ENCODE measurements at places on chromosomes 2 and 18.
A peak's percentile ranks its signal among the peaks of the same experiment; 100 is the strongest.

DNA sequence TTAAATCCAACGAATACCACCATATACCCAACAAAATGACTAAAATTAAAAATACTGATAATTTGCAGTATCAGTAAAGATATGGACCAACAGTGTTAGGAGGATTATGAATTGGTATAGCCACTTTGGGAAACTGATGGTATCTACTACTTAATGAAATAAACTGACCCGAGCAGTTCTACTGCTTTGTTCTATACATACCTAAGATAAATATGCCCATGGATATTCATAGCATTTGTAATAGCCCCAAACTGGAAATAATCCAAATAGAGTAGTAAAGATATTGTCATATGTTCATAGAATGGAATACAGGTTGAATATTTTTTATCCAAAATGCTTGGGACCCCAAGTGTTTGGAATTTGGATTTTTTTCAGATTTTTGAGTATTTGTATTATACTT, 20.7 kb downstream of the PPP1CB start:
- no peak for DNase-seq

DNA sequence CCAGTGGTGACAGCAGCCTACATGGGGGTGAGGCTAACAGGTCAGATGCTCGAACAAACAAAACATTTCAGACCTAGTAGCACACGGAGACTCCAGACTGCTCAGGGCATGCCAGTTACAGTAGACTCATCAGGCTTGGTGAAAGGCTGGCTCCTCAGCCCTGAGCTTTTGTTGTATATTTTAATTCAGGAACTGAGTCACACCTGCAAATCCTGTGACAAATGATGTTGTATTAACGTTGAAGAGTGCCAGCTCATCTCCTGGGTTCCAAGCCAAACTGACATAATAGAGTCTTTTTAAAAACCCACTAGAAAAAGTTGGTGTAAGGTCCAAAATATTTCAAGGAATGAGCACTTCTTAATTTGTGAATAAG, 65.3 kb downstream of the C1D start:
- no peak for DNase-seq

GRCh38 chr2:215205787-215206186, 67.4 kb upstream of the ABCA12 start:
- no peak for DNase-seq

DNA sequence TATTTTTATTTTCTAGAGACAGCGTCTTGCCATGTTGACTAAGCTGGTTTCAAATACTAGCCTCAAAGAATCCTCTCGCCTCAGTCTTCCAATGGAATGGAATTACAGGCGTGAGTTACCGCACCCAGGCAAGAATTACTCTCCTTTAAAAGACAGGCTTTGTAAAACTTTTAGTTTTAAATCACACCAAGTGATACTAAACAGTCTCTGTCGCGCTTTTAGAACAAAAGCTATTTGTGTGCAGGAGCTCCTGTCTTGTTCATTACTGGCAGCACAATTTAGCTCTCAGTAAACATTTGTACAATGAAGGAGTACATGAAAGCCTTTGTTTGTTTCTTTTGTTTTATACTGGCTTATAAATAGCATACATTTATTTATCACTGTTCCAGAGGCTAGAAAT, 1719.2 kb upstream of the PIK3C3 start:
- no peak for DNase-seq

DNA sequence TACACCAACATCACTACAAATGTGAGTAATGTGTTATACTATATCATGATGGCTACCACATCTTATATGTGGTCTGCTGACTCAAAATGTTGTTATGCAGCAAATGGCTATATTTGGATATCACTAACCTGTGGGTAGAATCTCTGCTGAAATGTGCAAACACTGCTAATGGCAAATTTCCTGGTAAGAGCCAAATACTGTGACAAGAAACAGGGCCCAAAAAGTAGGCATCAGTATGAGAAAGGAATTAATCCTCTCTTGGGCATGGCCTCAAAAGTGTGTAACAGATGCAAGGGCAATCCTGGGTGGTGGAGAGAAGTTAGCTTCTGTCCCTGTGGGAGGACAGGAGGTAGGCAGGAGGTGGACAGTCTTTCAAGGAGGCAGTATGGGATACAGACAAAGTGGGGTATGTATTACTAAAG, 13.3 kb downstream of the ATF2 start:
- no peak for DNase-seq

DNA sequence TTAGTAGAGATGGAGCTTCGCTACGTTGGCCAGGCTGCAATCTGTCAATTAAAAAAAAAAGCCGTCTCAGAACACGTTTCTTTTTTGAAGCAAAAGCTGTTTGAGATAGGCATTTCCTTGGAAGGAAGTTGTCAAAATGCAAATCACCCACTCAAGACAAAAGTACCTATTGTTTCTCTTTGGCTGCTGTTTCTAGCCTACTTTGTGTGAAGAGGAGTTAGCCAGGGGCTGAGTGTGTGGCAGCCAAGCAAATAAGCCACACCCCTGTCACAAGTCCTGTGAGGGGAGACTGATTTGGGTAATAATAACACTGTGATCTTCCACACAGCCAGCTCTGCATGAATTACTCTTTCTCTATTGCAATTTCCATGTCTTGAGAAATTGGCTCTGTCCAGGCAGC, 47.4 kb upstream of the CDCA7 start:
- DNase-seq = peak; percentile 68

DNA sequence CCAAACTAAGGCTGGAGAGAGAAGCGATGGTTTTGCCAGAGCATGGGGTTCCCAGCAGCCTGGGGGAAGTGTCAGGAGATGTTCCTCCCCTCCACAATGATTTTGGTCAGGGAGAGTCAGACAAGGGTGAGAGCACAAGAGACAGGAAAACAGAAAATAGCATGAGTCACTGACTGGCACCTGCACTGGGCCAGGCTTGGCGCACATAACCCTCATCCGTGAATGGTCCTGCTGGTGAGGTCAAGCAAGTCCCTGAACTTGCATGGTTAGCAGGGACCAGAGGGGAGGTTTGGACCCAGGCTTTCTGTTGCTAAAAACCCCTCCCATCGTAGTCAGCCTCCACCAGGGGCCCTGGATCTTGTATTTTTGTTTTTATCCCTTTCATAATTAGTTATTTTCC, 174.5 kb upstream of the MYT1L start:
- no peak for DNase-seq

DNA sequence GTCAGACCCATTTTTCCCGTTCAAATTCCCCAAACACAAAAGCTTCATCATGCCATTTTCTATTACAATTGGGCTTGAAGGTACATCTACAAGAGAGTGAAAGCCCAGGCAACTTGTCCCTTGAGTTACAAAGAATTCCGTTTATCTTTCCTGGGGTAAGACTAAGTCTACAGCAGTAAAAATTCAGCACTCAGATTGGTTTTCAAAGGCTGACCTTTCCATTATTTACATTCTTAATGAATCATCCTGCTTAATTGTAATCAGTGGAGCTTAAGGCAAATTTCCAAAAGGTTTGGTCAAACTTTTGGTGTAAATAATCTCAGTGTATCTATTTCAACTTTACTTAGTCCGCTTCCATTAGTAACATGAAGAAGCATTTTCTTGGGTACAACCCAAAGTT, 33.4 kb upstream of the ST3GAL5 start:
- no peak for DNase-seq

DNA sequence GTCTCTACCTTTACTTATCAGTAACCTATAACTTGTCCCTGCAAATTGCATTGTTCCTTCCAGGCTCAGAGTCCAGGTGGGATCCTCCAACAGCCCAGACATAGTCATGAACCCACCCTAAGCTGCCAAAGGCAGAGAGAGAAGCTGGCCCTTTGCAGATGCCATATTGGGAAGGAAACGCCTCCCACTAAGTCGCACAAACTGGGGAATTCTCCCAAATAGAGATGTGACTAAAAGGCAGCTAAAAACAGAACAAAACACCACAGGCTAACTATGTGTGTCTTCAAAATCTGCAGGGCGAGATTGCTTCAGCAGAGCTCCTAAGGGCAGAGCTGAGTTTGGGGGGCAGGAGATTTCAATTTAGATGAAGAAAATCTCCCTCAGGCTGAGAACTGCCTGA, 38.5 kb upstream of the SIGLEC15 start:
- no peak for DNase-seq

DNA sequence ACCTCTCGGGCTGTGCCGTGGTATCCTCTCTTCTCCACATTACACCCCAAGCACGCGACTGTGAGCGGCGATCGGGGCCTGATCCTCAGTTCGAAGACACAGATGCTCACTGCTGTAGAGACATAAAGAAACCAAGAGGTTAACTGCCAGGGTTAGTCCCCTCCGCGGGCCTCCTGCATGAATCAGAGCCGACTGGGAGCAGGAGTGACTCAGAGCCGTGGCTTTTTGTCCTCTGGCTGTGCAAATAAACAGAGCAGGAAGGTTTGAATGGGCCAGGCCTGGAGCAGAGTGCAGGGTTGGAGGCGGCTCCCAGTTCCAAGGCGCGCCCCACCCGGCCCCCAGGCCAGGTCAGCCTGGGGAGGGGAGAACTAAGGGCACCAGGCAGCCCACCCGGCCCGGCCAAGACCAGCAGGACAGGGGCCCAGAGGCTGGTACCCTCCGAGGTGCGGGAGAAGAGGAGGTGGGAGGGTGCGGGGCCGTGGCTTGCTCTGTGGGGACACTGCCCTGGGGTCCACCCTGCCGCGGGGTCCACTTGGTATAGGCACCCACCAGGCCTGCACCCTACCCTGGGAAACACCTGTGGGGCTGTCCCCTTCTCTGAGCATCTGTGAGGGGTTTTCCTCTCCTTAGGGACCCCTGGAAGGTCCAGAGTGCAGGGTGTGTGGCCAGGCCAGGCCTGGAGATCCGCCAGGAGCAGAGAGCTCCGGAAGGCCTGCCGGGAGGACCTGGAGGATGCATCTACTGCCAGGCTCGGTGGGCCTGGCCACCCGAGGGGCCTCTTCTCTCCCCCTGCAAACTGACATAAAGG, 16.5 kb downstream of the TWIST2 start:
- no peak for DNase-seq

DNA sequence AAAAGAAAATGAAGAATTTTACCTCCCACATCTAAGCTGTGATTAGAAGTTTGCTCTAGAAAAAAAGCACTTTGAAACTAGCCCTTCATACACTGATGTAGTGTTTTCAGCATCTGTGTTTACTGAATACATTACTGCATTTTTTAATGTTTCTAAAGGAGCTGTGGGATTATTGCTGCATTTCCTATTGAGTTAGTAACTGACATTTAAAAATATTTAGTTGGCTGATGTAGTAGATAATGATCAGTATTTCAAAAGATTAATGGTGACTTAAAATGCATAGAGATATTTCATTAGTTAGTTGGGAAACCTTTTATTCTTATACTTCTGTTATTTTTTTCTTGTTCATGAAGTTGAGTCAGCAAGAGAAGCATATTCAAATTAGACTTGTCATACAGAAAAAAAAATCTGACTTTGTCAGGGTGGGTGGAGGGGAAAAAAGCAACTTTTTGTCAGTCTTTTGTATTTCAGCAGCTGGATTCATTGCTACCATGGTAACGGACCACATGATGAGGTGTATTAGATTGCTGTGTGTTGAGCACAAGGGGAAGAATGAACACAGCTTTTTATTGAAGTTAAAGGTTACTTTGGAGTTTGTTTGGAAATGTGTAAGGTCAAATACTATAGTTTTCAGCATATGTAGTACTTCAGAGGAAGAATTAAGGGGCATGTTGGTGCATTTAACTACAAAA, at the start of gene DTNA:
TSS of gene DTNA (plus strand) at position 549 of the 692 bp plus-strand sequence. CDS start 45,679 bp downstream, outside the sequence.
- no peak for DNase-seq

- no peak for DNase-seq
These were observed 59.1 kb upstream of the PGAP1 start for GRCh38 chr2:196985511-196986183.

GRCh38 chr2:101736861-101737291, 39.4 kb downstream of the MAP4K4 start:
- no peak for DNase-seq

GRCh38 chr2:109134741-109135358, 5.8 kb downstream of the SH3RF3 start:
- no peak for DNase-seq

GRCh38 chr2:188937228-188938220, 36.6 kb upstream of the COL3A1 start:
- DNase-seq = no peak

DNA sequence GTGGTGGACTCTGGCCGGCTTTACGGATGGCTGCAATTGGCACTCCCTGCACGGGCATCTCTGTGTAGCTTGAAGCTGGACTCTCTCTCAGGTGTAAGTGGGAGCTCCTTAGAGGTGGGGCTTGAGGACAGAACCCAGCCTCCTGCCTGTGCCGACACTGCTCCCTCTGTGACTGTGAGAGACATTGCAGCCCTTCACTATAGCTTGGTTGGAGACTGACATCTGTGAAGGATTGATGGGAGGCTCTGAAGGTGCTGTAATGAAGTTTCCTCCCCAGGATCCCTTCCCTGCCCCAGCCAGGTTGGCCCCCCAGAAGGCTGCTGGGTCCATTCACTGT, 166.7 kb downstream of the SH3RF3 start:
- no peak for DNase-seq

- DNase-seq = no peak
These were observed 250.2 kb upstream of the MEX3C start for GRCh38 chr18:51447351-51448342.

DNA sequence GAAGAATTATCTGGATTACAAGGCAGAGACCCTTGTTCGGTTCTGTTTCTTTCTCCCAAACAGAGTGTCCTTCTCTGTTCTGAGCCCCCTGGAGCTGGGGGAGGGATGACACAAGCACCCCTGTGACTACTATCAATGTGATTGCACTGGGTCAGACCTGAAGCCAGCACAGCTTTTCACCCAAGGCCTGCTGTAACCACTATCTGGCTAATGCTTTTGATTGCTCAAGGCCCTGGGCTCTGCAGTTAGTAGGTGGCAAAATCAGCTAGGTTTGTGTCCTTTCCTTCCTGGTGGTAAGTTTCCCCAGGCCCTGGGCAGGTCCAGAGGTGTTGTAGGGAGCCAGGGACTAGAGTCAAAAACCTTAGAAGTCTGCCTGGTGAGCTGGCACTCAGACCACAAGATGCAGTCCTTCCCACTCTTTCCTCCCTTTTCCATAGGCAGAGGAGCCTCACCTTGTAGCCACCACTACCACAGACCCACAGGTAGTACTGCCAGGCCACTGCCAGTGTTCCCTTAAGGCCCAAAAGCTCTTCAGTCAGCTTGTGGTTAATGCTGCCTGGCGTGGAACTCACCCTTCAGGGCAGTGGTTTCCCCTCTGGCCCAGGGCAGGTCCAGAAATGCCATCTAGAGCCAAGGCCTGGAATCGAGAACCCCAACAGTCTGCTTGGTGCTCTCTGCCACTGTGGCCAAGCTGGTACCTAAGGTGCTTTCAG, 83.0 kb downstream of the FAM117B start:
- no peak for DNase-seq

DNA sequence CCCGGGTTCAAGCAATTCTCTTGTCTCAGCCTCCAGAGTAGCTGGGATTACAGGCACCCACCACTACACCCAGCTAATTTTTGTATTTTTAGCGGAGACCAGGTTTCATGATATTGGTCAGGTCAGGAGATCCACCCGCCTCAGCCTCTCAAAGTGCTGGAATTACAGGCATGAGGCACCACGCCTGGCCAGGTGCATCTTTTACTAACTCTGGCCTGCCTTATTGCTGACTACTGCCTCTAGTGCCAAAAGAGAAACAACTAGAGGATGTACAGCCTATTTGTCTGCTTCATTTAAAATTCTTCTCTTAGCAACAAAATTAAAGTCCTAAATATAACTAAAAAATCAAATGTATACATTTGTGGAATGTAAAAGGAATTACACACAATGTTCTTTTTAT, 115.4 kb downstream of the BMPR2 start:
- no peak for DNase-seq

GRCh38 chr2:240702640-240703011, 11.0 kb downstream of the AQP12A start:
- DNase-seq = no peak

- peak; percentile 73 for DNase-seq
These were observed 211.3 kb upstream of the APCDD1 start for GRCh38 chr18:10242936-10243680.

Measured in NCI-H526 (cell line).